Mesenteric fat pad (tissue), 1 donor: ENCODE measurements at places on chromosomes 1 and 21. TPM values are rescaled to one million over a fixed set of nuclear protein-coding genes. Genes with fewer than 3 reads are reported as not detected.

The PLXNA2 gene
- total RNA-seq = 49.0 TPM

The CD48 gene
- total RNA-seq = 5.3 TPM

The JAM2 gene
- total RNA-seq = 13.3 TPM

The MAP3K21 gene
- 0.96 TPM for total RNA-seq

The HSPB7 gene
- total RNA-seq = 342 TPM

The HIVEP3 gene
- 19.9 TPM for total RNA-seq
